Mammary epithelial cell (primary cell): ENCODE measurements at places on chromosomes 2 and 18. TPM values are rescaled to one million over a fixed set of nuclear protein-coding genes. Genes with fewer than 3 reads are reported as not detected.
A peak's percentile ranks its signal among the peaks of the same experiment; 100 is the strongest.

- no peak for DNase-seq
These were observed 40.8 kb downstream of the COL5A2 start for GRCh38 chr2:189138800-189139199.

- DNase-seq, result peak; percentile 30
These were observed 60.1 kb upstream of the GLI2 start for GRCh38 chr2:120675460-120676130.

DNA sequence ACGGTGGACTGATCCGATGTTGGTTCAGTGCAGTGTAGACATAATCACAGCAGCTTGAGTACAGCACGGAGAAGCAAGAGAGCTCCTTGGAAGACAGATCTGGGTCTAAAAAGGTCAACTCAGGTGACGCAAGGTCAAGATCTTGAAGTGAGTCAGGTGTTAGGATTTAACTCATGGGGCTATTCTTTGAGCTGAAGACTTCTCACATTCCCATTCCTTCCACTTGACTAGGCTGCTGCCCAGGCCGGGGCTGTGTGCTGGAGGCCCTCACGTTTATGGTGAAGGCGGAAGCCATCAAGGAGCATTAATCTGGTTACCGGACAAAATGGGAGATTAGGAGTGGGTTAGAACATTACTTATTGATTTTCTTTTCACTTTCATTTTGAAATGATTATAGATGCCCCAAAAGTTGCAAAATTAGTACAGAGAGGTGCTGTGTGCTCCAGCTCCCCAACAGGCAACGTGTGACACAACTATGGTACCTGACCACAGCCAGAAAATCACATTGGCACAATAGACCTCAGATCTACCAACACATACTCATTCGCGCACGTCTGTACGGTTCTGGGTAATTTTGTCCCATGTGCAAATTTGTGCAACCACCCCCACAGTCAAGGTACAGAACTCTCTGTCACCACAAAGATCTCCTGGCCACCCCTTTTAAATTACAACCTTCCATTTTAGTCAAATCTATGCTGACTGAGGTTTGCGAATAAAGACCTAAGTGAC, 77.6 kb upstream of the SEC11C start:
- no peak for DNase-seq

DNA sequence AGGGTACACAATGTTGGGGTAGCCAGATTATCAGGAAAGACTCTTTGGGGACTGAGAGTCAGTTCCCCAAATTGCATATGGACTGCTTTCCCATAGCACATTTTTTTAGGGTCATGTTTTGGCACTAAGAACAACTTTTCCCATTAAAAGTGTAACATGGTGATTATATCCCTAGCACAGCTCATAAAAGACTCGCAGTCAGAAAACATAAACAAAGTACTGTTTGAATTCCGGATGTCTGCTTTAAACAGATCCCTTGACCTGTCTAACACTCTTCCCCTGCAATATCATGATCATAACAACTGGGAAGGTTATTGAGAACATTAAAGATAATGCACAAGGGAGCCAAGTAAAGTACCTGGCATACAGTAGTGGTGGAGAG, 262.2 kb downstream of the ASXL3 start:
- no peak for DNase-seq

- peak; percentile 16 for DNase-seq
These were observed 28.3 kb downstream of the MTHFD2 start for GRCh38 chr2:74226648-74227213.

- no peak for DNase-seq
These were observed 970.1 kb downstream of the DPP10 start for GRCh38 chr2:115412501-115412900.

- no peak for DNase-seq
These were observed 56.5 kb downstream of the ACAA2 start for GRCh38 chr18:49756671-49757362.

DNA sequence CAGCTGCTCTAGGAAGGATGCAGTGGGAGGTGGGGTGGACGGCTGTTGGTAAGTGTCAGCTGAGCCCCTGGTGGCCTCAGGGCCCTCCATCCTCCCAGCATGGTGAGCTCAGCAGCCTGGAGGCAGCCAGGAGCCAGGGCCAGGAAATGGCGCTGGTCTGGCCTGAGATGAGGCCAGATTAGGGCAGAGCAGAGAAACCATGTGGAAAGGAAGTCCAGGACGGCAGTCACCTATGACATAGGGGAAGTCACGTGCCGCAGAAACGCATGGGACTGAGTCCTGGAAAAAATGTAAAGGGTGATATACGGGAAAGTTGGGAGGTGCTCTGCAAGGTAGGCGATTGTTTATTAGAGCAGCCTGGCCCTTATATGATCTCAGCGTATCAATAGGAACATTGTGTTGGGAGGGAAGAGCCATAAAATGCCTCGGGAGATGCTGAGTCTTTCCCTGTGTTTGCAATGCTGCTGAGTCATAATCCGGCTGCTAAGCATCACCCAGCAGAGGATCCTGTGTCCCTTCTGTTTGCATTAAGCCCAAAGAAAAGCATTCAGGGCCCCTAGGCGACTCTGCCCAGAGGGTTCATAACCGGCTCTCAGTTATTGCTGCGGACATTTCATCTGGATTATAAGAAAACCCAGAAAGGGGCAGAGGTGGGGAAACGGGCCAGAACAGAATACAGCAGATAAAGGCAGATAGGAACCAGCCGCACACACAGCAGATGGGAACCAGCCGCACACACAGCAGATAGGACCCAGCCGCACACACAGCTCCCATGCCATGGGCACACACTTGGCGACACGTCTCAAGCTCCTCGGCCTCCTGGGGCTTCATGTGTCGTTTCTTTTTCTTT, 30.3 kb upstream of the B3GNT7 start:
- DNase-seq, result peak; percentile 92

DNA sequence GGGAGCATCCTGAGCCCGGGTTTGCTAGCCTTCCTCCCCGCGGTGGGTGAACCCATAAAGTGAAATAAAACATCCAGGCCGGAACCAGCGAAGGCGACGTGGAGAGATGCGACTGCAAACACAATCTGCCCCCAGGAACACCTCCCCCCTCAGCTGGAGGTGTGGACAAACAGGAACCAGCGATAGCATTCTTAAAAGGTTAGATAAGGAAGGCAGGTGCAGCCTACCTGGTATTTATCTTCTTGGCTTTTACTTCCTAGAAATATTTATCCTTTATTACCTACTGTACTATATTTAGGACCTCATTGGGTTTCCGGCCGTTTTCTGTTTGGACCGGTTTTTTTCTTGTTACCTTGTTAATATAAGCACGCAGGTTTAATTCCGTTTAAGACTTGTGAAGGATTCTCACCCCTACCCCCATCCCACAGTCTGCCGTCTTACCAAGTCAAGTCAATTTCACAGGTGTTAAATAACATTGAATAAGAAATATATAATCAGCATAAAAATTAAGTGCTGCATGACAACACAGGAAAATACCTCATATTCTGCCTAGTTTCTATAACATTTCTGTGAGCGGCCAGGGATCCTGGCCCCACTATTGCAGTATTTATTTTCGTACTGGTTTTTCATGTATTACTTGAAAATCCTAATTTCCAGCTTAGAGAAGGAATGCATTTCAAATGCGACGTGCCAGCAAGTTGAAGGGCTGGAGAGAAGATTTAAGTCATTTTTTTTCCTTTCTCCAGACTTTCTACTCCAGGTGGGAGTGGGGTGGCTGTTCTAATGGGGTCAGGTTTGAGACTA, 224.0 kb upstream of the ID2 start:
- DNase-seq, result no peak

DNA sequence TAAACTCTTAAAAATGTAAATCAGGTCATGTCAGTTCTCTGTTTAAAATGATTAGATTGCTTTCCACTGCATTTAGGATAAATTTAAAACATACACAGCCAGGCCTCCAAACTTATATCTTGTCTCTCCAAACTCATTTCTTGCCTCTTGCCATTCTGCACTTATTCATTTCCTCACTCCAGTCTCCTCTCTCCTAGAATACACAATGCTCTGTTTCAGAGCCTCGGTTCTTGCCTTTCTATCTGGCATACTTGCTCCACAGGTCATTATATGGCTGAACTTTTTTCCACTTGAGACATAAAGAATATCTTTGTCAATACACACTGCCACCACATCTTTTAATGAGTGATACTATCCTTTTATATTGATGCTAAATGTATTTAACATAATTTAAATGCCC, 10.5 kb upstream of the UGP2 start:
- no peak for DNase-seq

DNA sequence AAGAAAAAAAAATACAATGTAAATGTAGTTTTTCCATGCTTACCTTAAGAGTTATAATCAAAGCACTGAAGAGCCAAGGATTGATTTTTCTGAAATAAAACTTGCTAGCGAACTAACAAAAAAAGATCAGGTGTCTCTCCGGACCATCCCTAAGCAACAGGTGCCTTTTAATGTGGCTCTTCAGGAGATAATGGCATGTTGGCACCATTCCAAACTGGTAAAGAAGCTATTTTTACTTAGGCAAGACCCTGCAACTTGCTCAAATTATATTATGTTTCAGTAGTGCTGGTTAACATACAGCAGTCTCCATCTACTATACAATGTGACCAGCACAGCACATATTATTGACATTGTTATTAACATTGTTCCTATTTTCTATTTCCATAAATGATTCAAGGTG, 2.3 kb upstream of the GCC2 start:
- no peak for DNase-seq

- peak; percentile 50 for DNase-seq
These were observed 1.6 kb downstream of the DSC2 start for GRCh38 chr18:31100436-31101182.

- DNase-seq, result peak; percentile 71
These were observed at the start of gene RAB17 for GRCh38 chr2:237590272-237591140. Gene RAB17, minus strand, starts transcription at chr2:237590734. Its CDS starts 4,580 bp downstream, at chr2:237586154.

DNA sequence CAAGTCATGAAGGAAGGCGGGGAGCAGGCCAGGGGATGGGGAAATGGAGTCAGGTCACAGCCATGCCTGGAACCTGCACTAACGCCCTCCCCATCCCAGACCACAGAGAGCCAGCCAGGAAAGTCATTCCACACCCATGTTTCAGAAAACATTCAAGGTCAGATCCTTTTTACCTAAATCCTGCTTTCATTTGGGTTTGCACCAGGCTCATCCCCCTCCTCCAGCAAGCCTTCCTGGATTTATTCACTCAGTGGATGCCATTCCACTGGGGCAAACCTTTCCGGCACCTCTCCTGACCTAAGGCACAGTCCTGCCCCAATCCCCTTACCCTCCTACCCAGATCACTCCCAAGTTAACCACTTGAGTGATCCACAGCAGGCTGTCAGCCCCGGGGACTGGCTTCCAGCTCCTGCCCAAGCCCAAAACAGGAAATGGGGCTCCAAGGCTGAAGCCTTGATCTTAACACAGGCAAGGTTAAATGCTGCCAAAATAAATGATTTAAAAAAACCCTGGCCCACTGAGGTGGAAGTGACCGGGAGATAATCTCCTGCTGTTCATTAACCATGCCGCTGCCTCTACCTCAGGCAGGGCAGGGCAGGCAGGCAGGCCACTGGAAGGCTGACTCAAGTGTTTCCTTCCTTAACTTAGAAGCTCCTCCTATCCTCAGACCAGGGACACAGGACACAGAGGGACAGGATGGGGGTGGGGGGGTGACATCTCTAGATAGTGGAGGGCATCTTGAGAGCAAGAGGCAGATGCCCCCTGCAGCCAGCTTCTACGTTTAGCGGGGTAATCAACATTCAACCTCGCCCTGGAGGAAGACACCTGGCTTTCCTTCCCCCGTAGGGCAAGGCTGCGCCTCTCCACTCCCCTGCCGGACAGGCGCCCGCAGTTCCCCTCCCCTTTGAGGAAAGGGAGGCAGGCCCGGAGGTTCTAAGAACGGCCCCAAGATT, 1.4 kb downstream of the RAB11FIP5 start:
- DNase-seq, result peak; percentile 73

DNA sequence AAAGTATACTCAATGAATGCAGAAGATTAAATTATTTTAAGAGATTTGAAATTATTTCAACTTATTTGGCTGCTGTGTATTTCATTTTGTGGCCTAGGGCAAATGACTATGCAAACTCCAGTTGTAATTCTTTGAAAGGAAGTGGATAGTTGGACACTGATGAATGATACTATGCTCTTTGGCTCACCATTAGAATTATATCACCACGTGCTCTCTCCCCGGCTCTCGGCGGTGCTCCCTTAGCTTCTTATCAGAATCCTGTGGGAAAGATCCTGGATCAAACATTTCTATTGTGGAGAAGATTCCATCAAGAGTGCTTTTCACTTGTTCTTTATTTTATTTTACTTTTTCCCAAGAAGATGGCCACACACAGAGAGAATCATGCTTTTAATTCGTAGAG, 55.2 kb downstream of the ADCYAP1 start:
- DNase-seq, result no peak

DNA sequence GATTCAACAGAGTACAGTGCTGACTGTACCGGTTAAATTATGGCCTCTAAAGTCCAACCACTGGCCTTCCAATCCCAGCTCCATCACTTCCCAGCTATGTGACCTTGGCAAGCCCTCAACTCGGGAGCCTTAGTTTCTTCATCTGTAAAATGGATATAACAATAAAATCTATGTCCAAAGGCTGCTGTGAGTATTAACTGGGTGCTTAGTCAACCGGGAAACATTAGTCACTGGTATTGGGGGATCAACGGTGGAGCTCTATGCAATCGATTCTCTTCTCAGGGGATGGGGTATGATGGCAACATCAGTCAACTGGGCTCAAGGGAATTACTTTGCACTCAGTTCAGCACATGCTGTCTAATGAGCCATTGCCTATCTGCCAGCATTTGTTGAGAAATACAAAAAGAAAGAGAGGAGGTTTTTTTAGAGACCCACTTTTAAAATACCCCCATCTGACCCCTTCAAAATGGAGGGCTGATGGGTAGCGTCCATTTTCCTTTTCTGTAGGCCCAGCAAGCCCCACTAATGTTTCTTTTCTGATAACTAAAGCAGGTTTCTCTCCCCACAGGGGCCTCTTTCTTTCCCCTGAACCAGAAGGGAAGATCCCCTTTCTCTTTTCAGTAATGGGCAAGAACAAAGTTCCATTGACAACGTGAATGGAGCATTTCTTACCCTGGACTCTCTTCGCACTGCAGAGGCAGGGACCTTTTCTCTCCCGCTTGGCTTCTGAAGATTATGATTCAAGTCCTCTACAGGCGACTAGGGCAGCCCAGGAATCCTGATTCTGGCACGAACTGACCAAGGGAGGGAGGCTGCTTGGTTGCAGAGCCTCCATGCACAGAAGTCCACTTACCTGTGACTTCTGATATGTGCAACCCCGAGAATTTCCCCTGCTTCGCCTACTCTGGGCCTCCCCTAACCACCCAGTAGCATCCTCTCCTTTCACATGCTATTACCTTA, 8.7 kb upstream of the AGFG1 start:
- no peak for DNase-seq

The MRPS5 gene
- 21.7 TPM for total RNA-seq

The FOXI3 gene
- 2.1 and 2.4 TPM in 2 replicates for total RNA-seq

The TSPYL6 gene
- total RNA-seq, result not detected

The OTOS gene
- not detected for total RNA-seq

The CCDC74A gene
- total RNA-seq, result 7.5 TPM

The CNDP1 gene
- under 0.01 TPM for total RNA-seq

The ALLC gene
- not detected for total RNA-seq
